ENCODE measurements at places on chromosomes 1 and 21.

DNA sequence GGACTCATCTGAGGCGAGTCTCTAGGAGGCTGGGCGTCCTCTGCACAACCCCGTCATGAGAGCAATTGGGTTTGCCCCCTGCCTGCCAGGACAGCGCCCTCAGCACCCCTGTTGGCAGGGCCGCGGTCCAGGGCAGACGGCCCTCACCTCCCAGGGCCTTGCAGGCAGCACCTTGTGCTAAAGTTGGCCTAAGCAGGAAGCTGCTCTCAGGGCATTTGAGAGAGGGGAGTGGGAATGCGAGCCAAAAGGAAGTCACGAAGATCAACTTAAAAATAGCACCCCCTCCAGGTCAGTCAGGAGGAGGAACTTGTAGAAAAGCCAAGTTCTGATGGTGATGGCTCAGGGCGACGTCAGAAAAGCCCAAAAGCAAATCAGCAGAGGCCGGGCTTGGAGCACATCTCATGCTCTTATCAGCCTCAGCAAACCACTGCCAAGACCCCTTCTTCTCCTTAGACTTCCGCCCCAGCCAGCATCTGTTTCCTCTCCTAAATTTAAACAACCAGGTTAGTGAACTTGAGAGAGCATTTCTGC lies 12.6 kb upstream of the ADORA3 start:
- DNase-seq: peak; percentile 47

DNA sequence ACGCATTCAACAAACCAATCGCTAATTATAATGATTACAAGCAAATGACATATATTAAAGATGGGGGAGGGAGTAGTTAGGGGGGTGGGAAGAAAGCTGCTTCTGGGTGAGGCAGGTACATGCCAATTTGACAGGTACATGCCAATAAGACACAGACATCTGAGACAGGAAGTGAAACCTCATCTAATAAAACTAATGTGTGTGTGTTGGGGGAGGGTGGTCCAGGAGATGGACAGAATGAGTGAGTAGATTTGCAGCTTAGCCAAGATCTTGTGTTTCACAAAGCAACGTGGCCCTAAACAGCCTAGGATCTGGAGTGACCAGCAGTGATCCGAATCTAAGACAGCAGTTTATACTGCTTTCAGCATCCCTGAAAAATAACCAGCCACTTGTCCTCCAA lies 10.8 kb downstream of the CFAP45 start:
- no peak for DNase-seq

DNA sequence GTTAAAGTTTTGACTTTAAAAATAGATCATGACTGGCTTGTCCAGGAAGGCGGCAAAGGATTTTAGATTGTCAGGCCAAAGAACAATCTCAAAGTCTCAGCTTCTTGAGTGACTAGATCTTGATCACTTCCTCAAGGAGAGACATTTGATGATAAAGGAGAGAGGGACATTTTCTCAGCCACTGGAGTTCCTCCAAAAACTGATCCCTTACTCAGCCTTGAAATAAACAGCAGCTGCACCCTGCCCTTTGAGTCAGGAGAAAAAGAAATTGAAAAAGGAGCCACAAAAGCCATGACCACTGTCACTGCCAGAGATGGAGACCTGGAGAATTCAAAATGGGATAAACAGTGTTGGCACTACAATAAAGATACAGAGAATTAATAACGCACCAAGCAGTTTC lies 288.4 kb upstream of the PRMT6 start:
- no peak for DNase-seq

DNA sequence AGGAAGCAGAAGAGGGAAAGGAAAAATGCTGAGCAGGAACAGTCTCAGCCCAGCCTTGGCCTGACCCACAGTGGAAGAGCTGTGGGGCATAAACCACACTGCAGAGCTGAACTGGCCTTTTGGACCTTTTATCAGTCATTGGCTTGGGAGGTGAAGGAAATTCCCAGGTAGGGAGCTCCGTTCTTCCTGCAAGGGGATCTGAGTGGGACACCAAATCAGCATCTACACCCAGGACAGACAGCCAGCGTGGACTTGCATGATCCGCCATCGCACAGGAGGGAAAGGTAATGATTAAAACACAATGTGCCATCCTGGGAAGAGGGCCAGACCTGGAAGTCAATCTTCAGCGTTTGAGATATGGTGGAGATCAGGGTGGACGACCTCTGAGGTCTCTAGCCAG lies 1.2 kb upstream of the MTFR1L start:
- no peak for DNase-seq

- DNase-seq: no peak
These were observed 39.8 kb upstream of the SYNC start for GRCh38 chr1:32742199-32742947.

GRCh38 chr1:230879778-230880177 lies 11.5 kb upstream of the C1orf198 start:
- DNase-seq: no peak

DNA sequence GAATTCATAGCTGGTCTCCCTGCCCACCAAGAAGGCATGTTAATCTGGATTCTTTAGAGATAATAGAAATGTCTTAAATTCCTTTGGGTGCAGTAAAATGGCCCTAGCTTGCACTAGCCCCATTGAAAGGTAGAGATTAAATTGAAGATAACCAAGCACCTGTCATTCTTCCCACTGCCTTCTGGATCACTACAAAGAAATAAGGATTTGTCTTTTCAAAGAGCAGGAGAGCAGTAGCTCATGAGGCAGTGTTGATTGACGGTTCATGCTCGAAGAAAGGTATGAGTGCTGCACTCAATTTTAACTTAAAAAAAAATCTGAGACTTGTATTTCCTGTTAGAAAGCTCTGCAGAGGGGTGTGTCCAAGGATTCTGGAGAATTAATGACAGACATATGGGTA lies 74.9 kb upstream of the F3 start:
- no peak for DNase-seq

DNA sequence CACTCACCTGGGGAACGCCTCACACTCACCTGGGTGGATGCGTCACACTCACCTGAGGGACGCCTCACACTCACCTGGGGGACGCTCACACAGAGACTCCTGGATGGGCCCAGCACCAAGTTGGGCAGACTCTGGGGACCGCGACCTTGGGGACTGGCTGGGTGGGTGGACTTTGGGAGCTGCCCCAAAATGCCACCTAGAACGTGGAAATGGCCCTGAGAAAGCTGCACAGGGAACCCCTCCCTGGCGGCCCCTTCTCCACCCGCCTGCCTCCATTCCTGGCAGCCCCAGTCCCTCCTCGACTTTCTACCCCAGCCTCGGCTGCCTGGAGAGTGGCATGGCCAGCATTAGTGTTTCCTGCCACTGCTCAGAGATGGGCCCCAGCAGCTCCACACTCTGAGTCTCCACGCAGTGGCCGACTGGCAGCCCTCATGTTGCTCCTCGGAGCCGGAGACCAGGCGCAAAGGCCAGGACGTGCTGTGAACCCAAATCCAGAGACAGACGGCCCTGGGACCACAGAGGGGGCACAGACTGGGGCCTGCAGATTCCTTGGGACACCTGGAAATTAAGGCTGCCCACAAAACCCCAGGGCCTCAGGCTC lies 46.5 kb upstream of the ACTRT2 start:
- no peak for DNase-seq

- no peak for DNase-seq
These were observed 919 bp downstream of the CHI3L1 start for GRCh38 chr1:203185585-203185984.

DNA sequence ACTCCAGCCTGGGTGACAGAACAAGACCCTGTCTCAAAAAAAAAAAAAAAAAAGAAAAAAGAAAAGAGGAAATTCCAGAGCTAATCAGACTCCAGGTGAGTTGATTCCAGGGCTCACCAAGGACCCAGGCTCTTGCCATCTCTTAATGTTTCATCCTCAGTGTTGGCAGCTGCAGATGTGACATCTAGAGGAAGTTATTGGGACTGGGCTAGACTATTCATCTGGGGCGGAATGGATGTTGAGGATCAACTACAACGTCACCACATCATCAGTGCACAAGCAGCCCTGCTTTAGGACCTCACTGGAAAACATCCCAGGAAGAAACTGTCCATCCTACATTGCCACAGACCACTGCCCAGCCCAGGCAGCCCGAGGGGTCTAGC lies 28.6 kb upstream of the PARP1 start:
- no peak for DNase-seq

DNA sequence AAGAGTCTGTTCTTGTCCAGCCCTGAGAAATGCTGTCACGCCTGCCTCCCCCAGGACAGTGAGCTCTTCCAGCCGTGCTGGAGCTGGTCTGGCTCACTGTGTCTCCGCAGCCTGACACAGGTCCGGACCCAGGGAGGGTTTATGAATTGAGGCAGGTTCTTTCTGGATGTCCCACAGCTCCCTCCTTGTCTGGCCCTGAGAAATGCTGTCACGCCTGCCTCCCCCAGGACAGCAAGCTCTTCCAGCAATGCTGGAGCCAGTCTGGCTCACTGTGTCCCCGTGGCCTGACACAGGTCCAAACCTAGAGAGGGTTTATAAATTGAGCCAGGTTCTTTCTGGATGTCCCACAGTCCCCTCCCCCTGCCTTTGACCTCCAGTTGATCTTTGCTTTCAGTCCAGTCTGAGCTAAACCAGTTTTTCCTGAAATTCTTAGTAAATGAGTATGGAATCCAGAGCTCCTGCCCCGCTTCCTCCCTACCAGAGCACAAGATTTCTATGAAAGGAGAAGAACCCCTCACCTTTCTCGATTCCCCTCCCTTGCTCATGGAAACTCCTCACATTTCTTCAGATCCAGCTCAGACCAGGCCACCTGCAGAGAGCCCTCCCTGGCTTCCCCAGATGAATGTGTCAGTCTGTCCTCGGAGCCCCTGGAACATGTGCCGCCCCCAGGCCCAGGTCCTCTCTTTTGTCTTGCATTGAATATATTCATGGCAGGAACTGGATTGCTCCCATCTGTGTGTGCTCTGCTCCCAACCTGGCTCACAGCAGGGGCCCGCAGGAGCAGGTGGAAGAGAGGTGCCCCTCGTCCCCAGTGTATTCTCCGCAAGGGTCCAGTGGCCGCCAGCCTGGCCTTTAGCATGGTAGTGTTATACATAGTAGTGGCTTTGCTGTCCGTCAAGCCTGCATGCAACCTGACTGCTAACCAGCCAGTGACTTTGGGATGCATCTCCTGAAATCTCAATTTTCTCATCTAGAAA lies 116.3 kb downstream of the EPHB2 start:
- DNase-seq: no peak

GRCh38 chr21:45262041-45262581 lies 25.6 kb downstream of the POFUT2 start:
- no peak for DNase-seq

DNA sequence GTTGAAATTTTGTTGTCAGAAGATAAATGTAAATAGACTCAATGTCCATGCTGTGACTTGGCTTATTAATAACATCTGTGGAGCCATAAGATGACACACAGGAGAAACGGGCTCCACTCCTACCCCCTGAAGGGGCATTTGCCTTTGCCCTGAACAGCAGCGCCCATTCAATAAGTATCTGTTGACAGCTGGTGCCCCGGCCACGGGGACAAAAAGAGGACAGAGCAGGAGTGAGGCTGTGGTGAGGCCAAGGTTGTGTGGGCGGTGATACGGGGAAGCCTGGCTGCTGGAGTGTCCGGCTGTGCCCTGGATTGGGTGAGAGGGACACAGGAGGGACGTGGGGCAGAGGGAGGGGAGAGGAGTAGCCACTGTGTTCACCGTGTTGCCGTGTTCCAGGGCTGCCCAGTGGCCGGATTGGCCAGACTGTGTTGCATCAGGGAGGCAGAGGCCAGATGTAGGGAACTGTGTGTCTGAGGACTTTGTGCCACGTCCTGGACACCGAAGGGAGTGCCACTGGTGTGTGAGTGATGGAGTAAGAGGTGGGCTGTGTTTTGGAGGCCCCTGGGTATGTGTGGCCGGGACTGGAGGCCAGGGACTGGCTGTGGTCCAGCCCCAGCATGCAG lies 15.1 kb downstream of the PRMT2 start:
- DNase-seq: no peak

- DNase-seq: no peak
These were observed 156.4 kb downstream of the PATJ start for GRCh38 chr1:61898658-61899057.

DNA sequence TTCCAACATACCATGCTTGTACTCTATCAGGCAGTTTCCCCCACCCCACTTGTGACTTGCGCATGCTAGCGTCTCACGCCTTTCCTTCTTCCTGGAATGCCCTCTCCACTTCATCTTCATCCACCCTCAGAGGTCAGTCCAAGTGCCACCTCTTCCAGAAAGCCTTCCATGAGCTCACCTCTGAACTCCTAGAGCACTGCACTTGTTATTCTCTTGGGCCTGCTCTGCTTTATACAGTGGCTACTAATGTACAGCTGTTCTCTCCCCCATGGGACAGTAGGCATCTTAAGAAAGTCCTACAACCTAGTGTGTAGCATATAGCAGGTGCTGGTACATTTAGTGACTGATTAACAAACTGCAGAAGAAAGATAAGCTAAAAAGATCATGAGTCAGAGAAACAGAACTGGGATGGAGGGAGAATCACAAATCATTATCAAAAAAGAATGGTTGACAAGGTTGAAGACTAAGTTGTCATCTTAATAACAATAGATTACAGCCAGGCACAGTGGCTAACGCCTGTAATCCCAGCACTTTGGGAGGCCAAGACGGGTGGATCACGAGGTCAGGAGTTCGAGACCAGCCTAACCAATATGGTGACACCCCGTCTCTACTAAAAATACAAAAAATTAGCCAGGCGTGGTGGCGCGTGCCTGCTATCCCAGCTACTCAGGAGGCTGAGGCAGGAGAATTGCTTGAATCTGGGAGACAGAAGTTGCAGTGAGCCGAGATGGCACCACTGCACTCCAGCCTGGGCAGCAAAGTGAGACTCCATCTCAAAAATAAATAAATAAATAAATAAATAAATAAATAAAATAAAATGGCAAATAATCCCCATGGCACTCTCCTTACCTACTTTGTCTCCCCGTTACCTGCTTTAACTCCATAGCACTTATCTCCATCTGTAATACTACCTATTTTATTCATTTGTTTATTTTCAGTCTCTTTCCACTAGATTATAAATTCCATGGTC lies 16.3 kb upstream of the TSPAN1 start:
- DNase-seq: no peak

DNA sequence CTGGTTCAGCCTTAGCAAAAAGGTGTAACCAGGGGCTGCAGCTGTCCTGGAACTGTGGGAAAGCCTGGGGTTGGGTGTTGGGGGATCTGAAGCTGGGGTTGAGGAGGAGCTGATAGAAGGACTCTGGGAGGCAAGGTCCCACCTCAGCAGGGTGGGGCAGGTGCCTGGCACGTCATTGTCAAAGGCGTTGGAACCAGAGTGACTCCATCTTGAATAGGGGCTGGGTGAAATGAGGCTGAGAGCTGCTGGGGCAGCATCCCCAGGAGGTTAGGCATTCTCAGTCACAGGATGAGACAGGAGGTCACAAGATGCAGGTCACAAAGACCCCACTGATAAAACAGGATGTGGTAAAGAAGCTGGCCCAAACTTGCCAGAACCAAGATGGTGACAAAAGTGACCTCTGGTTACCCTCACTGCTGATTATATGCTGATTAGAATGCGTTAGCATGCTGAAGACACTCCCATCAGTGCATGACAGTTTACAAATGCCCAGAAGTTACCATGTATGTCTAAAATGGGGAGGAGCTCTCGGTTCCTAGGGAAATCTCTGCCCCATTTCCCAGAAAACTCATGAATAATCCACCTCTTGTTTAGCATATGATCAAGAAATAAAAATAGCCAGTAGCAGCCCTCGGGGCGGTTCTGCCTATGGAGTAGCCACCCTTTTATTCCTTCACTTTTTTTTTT lies 85.4 kb downstream of the IER5 start:
- no peak for DNase-seq

GRCh38 chr21:34969423-34970166 lies 79.5 kb downstream of the RUNX1 start:
- no peak for DNase-seq

- no peak for DNase-seq
These were observed 24.0 kb upstream of the TDRD10 start for GRCh38 chr1:154478013-154478412.

GRCh38 chr1:34771573-34772371 lies 9.2 kb upstream of the GJB3 start:
- DNase-seq: no peak

GRCh38 chr1:184854496-184855140 lies 100.0 kb upstream of the EDEM3 start:
- DNase-seq: no peak

Data from CD4-positive, alpha-beta T cell treated with Interleukin-4 for 1 hour (primary cell).